ENCODE measurements at places on chromosomes 11 and 22. TPM values are rescaled to one million over a fixed set of nuclear protein-coding genes. Genes with fewer than 3 reads are reported as not detected.

DNA sequence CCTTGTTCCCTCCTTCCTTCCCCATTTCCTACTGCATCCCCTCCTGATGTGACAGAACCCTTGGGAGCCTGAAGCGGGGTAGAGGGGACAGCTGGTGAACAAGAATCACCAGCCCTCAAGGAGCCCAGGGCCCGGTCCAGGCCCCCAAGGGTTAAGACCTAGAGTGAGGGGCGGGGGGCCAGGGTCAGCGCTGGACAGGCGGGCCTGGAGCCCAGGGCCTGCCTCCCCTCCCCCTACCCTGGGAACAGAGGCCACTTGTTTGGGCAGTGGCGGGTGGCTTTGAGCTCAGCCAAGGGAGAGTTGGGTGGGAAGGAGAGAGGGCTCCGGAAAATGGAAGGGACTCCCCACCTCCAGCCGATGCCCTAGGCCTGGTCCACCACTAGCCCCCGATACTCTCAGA, 2.1 kb downstream of the ARAP1 start:
- no peak overlapping the region for H3K4me3 ChIP-seq
- DNase-seq, result no peak
- H3K27ac ChIP-seq, result no peak overlapping the region
- peaks cover 6% of the 10 kb centered on the region for H3K4me1 ChIP-seq

GRCh38 chr11:79062814-79063762, 377.7 kb downstream of the TENM4 start:
- no peaks in the 10 kb centered on the region for H3K36me3 ChIP-seq
- H3K27me3 ChIP-seq, result no peaks in the 10 kb centered on the region
- no peak for DNase-seq
- no peaks in the 10 kb centered on the region for H3K4me1 ChIP-seq
- H3K27ac ChIP-seq, result no peak overlapping the region
- no peak overlapping the region for H3K4me3 ChIP-seq

DNA sequence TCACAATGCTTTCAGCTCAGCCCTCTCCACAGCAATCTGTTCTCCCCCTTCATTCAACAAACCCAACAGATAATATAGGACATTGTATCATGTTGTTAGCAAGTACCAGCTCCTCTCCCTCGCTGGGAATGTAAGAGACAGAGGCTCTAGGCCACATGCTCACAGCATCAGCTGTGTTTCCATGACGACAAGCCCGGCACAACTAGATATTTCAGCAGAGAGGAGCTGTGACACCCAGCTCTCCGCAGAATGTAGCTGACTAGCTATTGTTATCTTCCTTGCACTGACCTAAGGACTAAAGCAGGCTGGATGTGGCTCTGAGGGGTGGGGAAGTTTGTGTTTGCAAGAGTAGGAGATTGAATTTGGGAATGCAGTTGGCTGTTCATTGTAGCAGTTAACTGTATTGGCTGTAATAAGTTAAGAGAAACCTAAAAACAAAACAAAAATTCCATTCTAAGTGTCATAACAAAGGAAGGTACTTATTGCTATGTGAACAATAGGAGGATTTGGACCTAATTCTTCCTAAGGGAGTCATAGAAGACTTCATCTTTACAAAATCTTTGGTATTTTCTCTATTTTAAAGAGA, 28.0 kb upstream of the RRAS2 start:
- H3K27me3 ChIP-seq, result no peaks in the 10 kb centered on the region
- no peaks in the 10 kb centered on the region for H3K36me3 ChIP-seq
- no peaks in the 10 kb centered on the region for H3K4me1 ChIP-seq
- no peak for DNase-seq
- H3K27ac ChIP-seq, result no peak overlapping the region

GRCh38 chr11:15845261-15845660, 511.1 kb downstream of the SOX6 start:
- H3K4me3 ChIP-seq, result no peak overlapping the region
- no peaks in the 10 kb centered on the region for H3K36me3 ChIP-seq
- no peaks in the 10 kb centered on the region for H3K27me3 ChIP-seq
- H3K4me1 ChIP-seq, result no peaks in the 10 kb centered on the region

Gene GALNT18
- total RNA-seq, result 53.5 TPM

DNA sequence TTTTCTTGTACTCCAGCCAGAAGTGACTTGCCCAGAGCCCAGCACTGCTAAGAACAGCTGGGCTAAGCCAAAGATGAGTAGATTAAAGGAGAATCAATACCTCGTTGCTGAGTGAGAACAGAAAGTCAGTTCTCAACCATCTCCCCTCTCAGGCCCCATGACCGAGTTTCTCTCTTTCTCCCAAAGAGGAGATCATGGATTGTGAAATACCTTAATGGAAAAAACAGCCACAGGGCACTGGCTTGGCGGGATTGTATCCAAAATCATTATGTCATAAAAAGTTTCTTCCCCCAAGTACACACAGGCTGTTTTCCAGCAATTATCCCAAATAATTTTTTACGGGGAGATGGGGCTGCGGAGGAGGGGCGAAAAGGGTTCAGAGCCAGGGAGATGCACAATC, 111.8 kb upstream of the TMEM45B start:
- H3K4me1 ChIP-seq, result no peaks in the 10 kb centered on the region
- H3K27ac ChIP-seq, result no peak overlapping the region
- DNase-seq, result no peak

DNA sequence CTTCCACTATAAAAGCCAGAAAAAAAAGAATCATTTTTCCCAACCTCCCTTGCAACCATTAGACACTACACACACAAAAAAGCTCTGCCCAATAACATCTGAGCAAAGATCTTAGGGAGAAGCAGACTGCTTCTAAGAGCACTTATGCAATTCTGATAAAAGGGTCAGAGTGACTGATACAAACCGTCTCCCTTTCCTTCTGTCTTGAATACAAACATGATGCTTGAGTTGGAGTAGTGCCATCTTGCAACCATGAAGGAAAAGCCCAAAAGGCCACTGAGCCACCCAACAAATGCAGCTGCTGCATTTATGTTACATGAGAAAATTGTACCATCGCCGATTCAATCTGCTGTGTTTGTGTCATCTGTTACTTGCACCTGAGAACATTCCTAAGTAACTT, 47.6 kb upstream of the EED start:
- H3K4me1 ChIP-seq, result peaks cover 4% of the 10 kb centered on the region
- no peaks in the 10 kb centered on the region for H3K27me3 ChIP-seq
- H3K4me3 ChIP-seq, result no peak overlapping the region
- no peak for DNase-seq

Gene CAPRIN1
- total RNA-seq, result 155 TPM

DNA sequence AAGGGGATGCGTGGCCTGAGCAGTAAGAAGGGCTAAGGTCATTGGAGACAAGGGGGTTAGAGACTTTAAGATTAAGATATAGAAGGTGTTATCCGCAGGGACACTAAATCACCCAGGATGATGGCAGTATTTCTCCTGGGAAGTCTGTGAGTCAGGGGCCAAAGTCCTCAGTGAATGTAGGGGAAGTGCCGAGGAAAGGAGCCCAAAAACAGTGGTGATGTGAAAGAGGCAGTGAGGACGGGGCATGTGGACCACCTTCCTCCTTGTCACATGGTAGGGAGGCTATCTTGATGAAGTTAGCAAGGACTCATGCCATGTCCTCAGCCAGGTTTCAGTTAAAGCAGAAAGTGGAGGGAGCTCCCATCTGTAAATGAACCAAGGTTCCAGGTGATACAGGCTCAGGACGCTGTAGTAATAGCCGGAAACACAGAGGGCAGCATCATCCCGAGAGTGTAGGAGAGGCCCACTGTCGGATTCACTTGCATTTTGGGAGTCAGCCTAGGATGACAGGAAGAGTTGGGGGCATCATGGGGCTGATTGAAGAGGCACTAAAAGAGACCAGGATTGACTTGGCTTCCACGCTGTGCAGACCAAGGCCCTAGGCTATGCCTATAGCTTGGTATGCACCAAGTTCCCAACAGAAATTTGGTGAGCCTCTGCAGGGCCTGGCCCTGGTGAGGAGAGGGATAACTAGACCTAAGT, 33.5 kb downstream of the WEE1 start:
- no peak overlapping the region for H3K27ac ChIP-seq
- H3K4me1 ChIP-seq, result no peaks in the 10 kb centered on the region
- H3K4me3 ChIP-seq, result no peak overlapping the region

GRCh38 chr11:1263010-1263409, 40.1 kb downstream of the MUC5B start:
- no peak for DNase-seq
- H3K36me3 ChIP-seq, result no peaks in the 10 kb centered on the region
- peak overlapping the region; percentile 83 for H3K27ac ChIP-seq
- no peaks in the 10 kb centered on the region for H3K27me3 ChIP-seq
- H3K4me3 ChIP-seq, result peak overlapping the region; percentile 67

DNA sequence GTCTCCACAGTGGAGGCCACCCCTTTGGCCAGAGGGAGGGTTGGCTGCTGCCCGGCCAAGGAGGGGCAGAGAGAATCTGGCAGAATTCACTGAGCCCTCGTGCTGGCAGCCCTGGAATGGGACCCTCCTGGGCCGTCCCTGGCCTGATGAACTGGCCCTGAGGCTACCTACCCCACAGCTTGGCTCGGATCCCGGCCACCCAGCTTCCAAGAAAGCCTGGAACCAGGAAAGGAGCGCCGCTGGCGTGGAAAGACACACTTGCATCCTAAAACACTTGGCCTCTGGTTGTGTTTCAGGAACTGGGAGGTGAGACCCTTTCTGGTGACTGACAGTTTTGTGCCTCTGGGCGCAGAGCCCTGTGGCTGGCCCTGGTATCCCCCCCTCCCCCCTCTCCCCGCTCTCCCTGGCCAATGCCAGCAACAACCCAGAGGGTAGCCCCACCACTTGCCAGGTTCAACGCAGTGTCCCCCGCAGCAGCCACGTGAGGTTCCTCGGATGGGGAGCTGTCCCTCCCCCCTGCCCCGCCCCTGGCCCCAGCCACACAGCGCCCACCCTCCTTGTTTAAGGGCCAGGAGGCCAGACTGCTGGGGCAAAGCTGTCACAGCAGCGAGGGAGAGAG, 693 bp downstream of the NFAM1 start:
- H3K27ac ChIP-seq, result no peak overlapping the region
- no peaks in the 10 kb centered on the region for H3K27me3 ChIP-seq
- peak overlapping the region; percentile 38 for H3K4me3 ChIP-seq
- DNase-seq, result no peak
- H3K36me3 ChIP-seq, result no peaks in the 10 kb centered on the region

DNA sequence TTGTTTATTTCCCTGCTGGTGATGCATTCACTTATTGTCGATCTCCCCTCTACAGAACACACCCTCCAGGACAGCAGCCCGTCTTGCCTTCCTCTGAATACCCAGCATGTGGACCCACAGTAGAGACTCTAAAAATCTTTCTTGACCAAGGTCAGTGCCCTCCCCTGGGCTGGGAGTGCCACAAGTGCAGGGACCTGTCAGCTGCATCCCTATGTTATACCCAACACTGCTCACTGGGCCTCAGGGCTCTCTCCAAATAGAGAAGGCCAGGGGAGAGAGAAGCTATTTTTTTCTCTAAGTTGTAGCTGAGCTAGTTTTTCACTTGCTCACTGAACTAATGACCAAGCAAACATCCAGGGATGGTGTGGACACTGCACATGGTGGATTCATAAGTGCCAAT, 9.8 kb downstream of the KCNJ1 start:
- H3K4me3 ChIP-seq, result no peak overlapping the region
- DNase-seq, result no peak
- H3K27me3 ChIP-seq, result no peaks in the 10 kb centered on the region
- H3K27ac ChIP-seq, result no peak overlapping the region
- H3K36me3 ChIP-seq, result no peaks in the 10 kb centered on the region
- H3K4me1 ChIP-seq, result no peaks in the 10 kb centered on the region

- DNase-seq, result no peak
- H3K27ac ChIP-seq, result no peak overlapping the region
- H3K4me3 ChIP-seq, result no peak overlapping the region
Observed at GRCh38 chr11:15547685-15548084, 433.0 kb downstream of the INSC start.

DNA sequence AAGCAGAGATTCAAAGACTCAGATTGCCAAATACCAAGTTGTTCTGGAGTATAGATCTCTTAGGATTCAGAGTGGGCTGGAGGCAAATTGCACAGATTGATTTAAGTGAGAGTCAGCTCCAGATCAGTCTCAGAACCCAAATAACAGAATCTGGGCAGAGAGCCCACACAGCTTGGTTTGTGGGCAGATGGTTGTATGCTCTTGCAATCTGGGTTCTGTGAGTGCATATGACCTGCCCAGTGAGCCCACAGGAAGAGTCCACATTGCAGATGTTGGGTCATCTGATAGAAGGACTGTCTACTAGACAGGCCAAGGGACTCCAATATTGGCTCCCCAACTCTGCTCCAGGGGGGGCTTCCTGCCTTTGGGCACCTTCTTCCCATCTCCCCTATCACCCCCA, 65.9 kb downstream of the ADAMTS15 start:
- H3K27ac ChIP-seq, result no peak overlapping the region
- H3K27me3 ChIP-seq, result no peaks in the 10 kb centered on the region
- H3K4me1 ChIP-seq, result peaks cover 21% of the 10 kb centered on the region
- no peaks in the 10 kb centered on the region for H3K36me3 ChIP-seq
- no peak overlapping the region for H3K4me3 ChIP-seq

GRCh38 chr22:41862160-41862529, 29.2 kb downstream of the SREBF2 start:
- H3K27ac ChIP-seq, result no peak overlapping the region
- H3K4me1 ChIP-seq, result no peaks in the 10 kb centered on the region
- H3K36me3 ChIP-seq, result peaks cover 6% of the 10 kb centered on the region
- H3K27me3 ChIP-seq, result no peaks in the 10 kb centered on the region
- no peak for DNase-seq

Gene SLC22A9
- not detected for total RNA-seq

- H3K4me1 ChIP-seq, result no peaks in the 10 kb centered on the region
- DNase-seq, result no peak
- no peaks in the 10 kb centered on the region for H3K27me3 ChIP-seq
- H3K36me3 ChIP-seq, result peaks cover 38% of the 10 kb centered on the region
- no peak overlapping the region for H3K27ac ChIP-seq
Observed at GRCh38 chr11:77866336-77866735, 45.4 kb downstream of the AAMDC start.

Gene KRTAP5-10
- not detected for total RNA-seq

DNA sequence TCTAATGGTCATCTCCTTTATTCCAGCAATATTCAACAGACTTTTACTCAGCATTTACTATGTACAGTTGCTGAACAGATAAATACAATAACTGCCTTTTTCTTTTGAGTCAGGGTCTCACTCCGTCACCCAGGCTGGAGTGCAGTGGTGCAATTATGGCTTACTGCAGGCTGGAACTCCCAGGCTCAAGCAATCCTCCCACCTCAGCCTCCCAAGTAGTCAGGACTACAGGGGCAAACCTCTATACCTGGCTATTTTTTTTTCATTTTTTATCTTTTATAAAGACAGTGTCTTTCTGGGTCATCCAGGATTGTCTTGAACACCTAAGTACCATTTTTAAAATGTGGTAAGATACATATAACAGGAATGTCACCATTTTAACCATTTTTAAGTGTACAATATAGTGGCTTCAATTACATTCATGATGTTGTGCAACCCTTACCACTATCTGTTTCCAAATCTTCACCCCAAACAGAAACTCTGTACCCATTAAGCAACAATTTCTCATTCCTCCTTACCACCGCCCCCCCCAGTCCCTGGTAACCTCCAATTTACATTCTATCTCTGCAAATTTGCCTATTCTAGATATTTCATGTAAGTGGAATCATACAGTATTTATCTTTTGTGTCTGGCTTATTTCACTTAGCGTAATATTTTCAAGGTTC, 67.8 kb downstream of the MIAT start:
- no peak for DNase-seq
- H3K4me1 ChIP-seq, result no peaks in the 10 kb centered on the region
- H3K27me3 ChIP-seq, result no peaks in the 10 kb centered on the region
- H3K4me3 ChIP-seq, result no peak overlapping the region

- H3K27me3 ChIP-seq, result no peaks in the 10 kb centered on the region
- H3K4me1 ChIP-seq, result peaks cover 7% of the 10 kb centered on the region
- H3K27ac ChIP-seq, result no peak overlapping the region
- H3K4me3 ChIP-seq, result no peak overlapping the region
- no peak for DNase-seq
Observed at GRCh38 chr11:10793470-10794255, 15.1 kb downstream of the EIF4G2 start.

Measured in ascending aorta (tissue), 2 donors.